ENCODE measurements at places on chromosomes 12 and 14.

DNA sequence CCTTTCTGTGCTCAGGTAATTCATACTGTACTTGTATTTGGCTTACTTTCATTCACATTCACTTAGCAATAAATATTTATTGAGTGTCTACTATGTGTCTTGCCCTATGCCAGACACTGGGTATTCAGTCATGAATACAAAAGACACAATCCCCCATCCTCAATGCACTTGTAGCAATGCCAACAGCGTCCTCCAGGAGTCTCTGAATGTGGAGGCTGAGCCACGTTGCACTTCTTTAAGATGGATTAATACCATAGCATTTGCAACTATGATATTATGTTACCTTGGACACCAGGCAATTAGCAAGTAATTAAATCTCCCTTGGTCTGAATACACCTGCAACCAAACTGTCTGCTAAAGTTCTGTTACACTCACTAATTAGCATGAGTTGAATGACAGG is 58.8 kb downstream of the OTX2 start:
- DNase-seq = no peak

DNA sequence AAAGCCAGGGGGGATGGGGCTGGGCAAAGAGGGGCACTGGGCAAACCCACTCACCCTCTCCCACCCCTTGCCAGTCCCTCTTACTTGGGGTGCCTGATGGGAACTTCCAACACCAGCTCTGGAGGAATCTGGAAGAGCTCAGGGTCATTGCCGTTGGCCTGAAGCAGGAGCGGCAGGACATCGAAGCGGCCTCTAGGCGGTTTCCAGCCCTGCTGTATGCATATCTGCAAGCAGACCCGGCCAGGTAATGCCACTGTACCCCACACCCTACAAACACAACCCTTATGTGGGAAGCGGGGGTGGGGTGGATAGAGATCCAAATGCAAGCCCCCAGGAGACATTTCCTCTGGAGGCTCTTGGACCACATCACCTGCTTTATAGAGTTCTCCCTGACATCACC is 83.6 kb downstream of the NOS1 start:
- DNase-seq = no peak

DNA sequence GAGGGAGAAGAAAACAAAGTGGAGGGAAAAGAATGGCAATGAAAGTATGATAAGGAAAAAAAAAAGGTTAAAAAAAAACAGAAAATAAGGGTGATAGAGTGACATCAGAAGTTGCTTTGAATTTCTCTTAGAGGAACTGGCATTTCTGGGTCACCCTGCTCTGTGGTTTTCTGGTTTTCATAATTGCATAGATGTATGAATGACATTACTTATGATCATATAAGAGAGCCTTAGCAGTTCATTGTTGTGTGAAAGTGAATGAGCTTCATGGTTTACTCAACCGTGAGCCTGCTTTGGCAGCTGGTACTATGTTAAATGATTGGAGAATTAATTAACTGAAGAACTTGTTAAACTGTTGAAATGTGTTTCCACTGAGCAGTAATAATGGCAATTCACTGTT is 336.4 kb upstream of the FBXO33 start:
- DNase-seq = no peak

DNA sequence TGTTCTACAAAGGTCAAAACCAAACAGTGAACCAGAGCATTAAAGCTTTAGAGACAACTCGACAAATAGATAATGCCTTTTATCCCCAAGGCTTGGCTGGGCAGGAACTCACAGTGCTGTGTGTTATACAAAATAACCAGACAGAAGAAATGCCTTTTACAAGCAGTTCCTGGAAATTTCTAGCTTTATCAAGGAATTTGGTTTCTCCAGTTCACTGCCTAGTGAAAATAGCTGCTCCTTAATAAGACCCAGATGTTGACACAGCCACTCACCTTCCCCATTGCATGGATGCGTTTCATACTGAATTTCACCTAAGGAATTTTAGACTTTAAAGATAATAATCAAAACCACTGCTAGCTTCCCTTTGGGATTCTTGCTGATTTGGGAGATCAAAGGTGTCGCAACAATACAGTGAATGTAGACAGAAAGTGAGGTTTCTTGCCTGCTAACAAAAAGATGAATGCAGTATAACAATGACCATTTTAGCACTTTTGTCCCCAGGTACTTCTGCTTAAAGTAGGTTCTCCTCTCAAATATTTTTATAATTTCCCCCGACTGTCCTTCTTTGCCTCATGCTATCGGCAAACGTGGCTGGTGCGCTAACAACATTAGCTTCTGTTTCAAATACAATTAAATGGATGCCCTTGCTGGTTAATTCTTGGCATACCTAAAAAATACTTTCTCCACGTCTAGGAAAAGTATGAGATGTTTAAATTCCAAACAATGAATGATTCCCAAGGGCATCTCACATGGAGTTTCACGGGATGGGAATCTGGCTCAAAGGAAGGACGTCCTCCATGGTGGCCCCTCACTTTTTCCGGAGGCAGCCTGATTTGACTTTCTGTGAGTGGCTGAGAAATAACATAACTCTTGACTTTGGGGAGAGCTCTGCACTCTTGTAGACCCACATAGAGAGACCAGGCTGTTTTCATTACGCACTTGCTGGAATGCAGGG is 162.4 kb downstream of the C12orf75 start:
- DNase-seq = no peak

DNA sequence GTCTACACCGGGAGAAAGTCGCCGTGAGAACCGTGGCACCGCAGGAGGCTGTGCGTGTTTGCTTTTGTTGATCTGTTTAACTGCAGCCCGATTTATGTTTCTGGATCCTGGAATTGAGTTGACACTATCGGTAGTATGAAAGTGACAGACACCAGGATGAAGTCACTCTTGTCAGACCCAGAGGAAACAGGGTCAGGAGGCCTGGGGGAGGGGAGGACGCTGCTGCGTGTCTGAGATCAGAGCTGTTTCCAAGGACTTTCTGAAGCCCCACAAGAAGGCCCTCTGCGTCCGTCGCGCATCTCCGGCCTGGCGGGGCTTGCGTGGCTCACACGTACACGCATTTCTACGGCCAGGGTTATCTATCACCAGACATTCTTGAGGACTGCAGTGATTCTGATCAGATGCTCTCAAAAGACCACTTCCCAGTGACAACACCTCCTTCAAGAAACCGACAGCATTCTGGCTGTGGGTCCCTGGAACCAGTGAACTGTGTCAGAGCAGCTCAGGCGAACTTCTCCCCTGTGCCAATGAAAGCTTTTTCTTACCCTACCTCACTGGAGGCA is 263.4 kb downstream of the ADGRD1 start:
- no peak for DNase-seq

DNA sequence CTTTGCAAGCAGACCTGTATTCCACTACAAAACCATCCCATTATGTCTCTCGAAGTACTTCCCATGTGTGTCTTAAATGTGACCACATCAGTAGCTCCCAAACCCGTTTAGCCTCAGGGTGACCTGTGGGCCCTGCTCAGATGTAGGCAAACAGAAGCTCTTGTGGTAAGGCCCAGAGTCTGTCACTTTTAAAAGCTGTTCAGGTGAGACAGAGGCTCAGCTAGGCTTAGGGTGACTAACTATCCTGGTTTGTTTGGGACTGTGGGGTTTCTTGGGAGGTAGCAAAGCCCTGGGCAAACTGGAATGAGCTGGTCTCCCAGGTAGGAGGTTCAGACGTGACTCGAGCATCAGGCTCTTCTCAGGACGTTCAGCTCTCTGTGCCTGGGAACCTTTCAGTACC is 64.5 kb upstream of the VASH1 start:
- no peak for DNase-seq

DNA sequence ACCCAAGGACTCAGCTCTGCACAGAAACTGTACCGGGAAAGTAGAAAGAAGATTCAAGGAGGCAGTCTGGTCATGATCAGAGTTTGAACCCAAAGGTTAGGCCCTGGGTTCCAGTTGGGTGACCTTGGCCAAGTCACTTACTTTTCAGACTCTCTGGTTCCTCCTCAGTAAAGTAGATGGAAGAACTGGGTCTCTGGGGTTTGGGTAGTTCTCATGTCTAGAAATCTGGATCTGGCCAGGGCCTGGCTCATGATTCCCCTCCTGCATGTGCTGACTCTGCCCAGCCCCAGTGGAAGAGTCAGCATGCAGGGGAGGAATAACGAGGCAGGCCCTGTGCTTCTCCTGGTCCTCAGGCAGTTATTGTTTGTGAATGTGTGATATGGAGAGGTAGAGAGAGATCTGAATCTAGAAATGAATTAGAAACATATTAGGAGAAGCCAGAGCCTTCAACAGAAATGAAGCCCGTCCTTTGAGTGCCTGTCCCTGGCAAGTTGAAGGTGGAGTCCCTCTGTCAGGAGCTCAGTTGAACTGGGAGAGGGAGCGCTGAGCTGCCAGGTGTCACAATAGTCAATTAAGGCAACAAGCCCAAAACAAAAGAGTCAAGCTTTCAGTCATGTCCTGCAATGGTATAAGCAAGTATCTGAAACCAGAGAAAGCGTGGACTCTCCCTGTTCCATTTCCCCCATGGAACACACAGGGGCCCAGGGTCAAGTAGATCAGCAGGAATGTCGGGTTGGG is 131.3 kb upstream of the HIF1A start:
- no peak for DNase-seq

DNA sequence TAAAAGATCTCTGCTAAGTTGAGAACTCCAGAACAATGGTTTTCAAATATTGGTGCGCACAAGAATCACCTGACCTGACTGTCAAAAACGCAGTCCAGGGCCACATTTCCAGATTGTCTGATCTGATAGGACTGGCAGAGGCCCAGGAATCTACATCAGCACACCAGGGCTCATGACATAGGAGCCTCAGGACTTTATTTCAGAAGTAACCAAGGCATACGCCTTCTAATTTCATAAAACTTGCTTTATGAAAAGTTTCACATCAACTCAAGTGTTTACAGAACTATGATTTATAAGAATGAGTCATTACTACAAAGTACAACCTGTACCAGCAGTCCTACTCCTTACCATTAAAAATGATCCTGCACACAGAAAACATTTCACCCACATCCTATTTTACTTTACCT is 47.7 kb upstream of the PTPRO start:
- DNase-seq = no peak

GRCh38 chr14:20429801-20430669 is 5.9 kb downstream of the KLHL33 start:
- no peak for DNase-seq

DNA sequence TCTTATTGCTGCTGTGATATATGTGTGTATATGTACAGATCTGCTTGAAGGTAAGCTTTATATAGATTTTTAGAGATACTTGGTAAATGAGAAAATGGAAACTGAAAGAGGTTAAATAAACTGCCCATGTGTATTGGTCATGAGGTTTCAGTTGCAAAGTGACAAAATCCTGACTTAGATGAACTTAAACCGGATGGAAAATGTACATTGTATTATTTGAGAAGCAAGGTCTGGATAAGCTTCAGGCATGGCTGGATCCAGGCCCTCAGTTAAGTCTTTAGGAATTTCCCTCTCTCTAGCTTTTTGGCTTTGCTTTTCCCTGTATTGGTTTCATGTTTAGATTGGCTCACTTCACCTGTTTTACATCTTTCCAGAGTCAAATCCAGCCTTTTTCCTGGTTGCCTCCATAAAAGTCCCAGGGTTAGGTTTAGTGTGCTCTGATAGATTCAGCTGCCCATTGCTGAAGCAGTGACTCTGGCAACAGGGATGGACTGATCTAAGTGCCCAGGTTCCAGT is 21.0 kb upstream of the MAP1LC3B2 start:
- DNase-seq = no peak

GRCh38 chr12:122130150-122130549 is 43.9 kb downstream of the IL31 start:
- no peak for DNase-seq

DNA sequence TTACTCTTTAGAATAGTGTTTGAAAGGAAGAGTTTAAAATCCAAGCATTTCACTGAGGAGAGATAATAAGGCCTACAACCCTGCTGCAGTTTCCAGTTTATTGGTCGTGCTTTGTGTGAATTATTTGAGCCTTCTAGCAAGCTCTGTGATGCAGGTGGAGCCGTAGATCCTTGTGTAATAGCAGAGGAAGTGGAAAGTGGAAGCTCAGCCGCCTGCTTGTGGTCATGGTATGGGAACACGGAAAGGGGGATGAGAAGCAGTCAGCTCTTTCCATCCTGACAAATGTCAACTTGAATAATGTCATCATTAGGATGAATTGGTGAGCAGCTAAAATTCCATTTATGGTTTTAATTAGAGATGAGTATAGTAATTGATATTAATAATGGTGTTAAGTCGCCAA is 29.1 kb downstream of the SYNE2 start:
- no peak for DNase-seq

GRCh38 chr12:131764738-131765137 is 53.8 kb downstream of the SFSWAP start:
- no peak for DNase-seq

DNA sequence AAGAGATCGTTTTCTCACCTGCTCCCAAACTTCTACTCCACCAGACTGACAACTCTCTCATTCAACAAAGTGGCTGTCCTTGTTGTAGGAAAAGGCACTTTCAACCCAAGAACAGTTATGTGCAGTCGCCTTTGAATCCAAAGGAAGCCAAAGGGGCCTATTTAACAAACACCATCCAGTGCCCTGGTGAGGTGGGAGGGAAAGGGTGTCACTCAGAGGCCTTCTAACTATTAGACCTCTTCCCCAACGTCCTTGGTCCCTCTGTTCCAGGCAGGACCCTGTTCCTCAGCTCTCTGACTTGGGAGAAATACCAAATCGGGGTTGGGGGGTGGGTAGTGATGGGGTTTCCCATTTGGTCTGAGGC is 3.2 kb downstream of the SIX4 start:
- no peak for DNase-seq

DNA sequence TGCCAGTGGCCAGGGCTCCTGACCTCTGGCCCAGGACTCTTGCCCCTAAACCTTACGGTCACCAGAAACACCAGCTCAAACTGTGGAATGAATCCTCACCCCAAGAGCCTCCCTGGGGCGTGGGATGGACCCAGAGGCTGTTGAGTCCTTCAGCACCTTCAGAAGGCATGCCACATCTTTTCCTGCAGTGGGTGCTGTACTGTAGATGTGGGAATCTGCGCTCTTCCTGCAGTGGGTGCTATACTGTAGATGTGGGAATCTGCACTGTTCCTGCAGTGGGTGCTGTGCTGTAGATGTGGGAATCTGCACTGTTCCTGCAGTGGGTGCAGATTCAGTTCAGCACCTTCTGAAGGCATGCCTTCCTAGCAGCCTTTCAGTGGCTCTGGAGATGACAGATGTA is 1.2 kb downstream of the KRT82 start:
- no peak for DNase-seq

- no peak for DNase-seq
Observed at GRCh38 chr14:37707716-37708115, 112.3 kb downstream of the TTC6 start.

Measured in CD4-positive, alpha-beta T cell treated with Interleukin-4 for 4 hours (primary cell).